ENCODE measurements at places on chromosomes 3 and 15.
A peak's percentile ranks its signal among the peaks of the same experiment; 100 is the strongest.

DNA sequence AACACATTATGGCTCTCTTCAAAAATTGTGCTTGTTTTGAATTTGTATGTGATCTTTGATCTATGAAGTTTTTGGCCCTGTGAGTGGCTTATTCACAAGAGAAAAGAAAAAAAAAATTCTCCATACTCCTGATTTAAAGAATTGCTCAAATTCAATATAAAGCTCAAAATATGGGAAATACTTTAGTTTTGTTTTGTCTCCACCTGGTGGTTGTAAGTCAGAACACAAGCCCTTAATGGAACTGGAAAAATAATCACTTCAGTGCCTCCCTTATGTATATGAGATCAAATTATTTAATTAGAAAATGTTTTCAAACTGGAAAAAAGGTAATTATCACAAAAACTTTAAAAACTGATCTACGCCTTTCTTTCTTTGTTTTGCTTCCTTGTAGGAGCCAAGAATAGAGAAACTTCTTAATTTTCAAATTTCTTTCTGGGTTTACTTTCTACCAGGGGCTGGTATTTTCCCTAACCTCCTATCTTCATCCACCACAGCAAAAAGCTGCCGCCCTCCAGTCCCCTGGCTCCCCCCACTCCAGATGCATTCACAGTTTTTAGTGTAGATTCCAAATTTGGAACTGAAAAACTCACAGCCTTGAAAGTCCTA is 50.6 kb downstream of the SERP1 start:
- DNase-seq = no peak

DNA sequence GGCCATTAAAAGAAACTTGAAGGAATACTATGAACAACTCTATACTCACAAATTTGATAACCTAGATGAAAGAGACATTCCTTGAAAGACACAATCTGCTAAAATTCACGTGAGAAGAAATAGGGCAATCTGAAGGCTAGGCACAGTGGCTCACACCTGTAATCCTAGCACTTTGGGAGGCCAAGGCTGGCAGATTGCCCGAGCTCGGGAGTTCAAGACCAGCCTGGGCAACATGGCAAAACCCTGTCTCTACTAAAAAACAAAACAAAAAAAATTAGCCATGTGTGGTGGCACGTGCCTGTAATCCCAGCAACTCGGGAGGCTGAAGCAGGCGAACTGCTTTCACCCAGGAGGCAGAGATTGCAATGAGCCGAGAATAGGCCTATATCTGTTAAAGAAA is 104.8 kb downstream of the HES1 start:
- DNase-seq = no peak

DNA sequence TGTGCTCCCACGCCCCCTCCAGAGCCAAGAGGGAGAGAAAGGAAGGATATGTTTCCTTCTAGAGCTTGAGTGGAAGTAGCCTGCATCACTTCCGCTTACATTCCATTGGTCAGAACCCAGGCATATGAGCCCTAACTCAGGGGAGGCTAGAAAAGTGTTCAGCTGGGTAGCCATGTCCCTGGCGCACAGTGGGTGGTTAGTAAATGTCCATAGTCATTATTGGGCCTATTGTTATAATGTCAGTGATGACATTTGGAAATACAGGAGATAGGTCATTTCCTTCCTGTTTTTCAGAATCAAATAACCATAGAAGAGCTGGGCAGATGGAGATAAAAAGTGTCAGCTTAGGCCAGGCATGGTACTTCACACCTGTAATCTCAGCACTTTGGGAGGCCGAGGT is 27.3 kb downstream of the CD276 start:
- DNase-seq = no peak

- DNase-seq = no peak
These were observed 21.3 kb downstream of the RTF1 start for GRCh38 chr15:41438206-41438605.

DNA sequence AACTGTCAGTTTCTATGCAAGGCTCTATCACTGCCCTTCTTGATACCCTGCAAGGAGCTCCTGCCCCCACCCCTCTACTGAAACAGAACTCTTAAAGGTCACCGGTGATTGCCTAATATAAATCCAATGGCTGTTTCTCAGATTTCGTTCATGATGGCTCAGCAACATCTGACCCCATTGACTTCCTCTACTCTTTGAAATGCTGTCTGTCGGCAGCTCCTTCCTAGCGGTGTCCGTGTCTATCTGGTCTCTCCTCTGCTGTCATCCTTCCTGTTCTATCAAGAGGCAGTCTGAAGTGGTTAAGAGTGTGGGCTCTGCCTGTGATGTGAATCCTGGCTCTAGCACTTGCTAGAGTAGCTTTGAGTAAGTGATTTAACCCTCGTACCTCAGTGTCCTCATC is 5.5 kb downstream of the TMEM266 start:
- no peak for DNase-seq

GRCh38 chr3:105869861-105870755 is 1.3 kb upstream of the CBLB start:
- DNase-seq = no peak

DNA sequence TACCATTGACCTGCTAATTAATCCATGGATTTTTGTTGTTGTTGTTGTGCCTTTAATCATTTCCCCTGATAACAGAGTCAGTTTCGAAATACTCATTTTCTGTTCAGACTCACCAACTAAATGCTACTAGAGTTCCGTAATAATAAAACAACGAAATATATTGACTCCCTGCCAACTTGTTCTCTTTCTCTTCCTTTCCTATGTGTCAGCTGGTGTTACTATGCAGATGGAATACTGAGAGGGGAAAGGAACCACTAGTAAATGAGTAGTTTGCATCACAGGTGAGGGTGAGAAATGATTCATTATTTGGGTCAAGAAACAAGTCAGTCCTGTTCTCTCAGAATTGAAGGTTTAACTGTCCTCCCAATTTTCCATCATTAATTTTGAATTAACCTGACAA is 1027.3 kb downstream of the TUSC7 start:
- no peak for DNase-seq

GRCh38 chr3:186004209-186004608 is 66.4 kb upstream of the TRA2B start:
- no peak for DNase-seq

- DNase-seq = no peak
These were observed 1.8 kb downstream of the PIK3CA start for GRCh38 chr3:179149951-179150350.

DNA sequence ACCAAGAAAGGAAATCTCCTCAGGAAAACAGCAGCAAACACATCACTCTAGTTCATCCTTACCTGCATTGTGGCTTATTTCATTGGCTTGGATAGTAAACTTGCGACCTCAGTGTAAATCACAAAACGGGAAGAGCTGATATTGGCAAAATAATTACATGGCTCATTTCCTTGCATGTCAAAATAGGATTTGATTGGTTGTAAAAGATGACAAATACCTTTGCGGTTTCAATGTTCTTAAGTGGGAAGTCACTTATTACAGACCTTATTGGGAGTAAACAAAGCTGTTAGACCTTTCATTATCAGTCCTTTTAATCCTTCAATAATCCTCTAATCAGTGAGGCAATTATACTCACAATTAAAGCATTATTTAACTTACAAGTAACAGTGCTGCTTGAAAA is 590.6 kb downstream of the MAGI1 start:
- no peak for DNase-seq

DNA sequence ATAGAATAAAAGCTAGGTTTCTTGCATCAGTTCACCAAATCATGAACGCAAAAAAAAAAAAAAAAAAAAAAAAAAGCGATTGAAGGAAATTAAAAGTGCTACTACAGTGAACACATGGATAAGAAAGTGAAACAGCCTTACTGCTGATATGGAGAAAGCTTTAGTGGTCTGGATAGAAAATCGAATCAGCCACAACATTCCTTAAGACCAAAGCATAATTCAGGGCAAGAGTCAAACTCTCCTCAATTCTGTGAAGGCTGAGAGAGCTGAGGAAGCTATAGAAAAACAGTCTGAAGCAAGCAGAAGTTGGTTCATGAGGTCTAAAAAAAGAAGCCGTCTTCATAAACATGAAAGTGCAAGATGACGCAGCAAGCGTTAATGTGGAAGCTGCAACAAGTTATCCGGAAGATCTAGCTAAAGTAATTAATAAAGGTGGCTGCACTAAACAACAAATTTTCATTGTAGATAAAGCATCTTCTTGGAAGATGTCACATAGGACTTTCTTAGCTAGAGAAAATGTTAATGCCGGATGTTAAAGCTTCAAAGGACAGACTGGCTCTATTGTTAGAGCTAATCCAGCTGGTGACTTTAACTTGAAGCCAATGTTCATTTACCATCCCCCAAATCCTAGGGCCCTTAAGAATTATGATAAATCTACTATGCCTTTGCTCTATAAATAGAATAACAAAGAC is 19.2 kb downstream of the P3H2 start:
- DNase-seq = no peak

DNA sequence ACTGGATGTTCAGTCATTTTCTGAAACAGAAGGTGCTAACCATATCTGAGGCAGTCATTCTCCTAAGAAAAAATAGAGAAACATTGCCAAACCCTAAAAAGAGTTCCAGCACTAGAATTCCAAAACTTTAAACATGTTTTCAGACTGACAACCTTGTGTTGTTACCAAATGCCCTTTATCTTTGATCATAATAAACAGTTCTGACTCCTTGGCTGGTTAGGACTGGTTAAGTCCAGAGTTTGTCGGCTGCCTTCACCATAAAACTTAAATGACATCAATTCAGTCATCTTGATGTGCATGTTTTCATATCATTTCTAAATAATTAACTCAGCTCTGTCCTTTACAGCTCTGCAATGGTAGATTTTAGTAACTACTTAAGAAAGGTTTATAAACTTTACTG is 68.0 kb downstream of the COL8A1 start:
- no peak for DNase-seq

DNA sequence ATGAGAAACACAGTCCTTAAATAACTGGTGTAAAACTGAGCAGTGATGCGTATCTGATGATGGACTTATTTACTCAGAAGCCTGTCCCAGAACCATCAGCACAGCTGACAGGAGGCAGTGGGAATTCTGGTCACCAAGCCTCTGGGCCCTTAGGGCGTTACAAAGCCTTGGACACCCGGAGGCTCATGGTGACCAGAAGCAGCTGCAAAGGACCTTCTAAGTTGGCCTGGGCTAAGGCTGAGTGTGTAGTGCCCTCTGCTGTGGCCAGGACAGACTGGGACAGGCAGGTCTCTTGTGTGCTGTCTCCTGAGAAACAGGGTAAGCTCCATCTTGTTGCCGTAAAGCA is 168.9 kb downstream of the ATP10A start:
- DNase-seq = no peak

DNA sequence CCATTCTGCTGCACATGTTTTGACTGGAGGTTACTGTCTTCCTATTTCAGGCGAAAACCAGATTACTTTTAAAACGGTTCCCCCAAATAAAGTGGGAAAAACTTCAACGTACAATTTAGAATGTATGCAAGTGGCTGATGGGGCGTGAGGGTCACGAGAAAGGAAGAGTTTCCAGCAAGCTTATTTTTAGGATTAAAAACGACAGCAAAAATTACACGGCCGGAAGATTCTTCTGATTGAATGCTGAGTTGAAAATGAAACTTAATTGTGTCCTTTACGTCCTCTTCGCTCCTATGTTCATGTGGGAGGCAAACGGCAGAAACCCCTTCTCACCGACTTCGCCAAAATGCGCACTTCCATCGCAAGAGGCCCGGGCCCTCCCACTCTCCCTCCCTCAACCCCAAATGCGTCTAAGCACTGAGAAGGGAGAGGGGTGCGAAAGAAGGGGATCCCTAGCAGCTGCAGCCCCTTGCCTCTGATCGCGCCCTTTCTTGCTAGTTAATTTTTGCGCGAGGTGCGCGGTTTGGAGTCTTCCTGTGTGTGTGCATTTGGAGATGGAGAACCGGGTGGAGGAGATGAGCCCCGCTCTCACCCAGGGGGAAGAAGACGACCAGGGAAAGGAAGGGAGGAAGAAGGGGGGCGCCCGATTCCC is 656 bp downstream of the CD47 start:
- DNase-seq = peak; percentile 43

- no peak for DNase-seq
These were observed 4.8 kb downstream of the SACM1L start for GRCh38 chr3:45693941-45694521.

- no peak for DNase-seq
These were observed 212.9 kb downstream of the CD47 start for GRCh38 chr3:107877936-107878335.

DNA sequence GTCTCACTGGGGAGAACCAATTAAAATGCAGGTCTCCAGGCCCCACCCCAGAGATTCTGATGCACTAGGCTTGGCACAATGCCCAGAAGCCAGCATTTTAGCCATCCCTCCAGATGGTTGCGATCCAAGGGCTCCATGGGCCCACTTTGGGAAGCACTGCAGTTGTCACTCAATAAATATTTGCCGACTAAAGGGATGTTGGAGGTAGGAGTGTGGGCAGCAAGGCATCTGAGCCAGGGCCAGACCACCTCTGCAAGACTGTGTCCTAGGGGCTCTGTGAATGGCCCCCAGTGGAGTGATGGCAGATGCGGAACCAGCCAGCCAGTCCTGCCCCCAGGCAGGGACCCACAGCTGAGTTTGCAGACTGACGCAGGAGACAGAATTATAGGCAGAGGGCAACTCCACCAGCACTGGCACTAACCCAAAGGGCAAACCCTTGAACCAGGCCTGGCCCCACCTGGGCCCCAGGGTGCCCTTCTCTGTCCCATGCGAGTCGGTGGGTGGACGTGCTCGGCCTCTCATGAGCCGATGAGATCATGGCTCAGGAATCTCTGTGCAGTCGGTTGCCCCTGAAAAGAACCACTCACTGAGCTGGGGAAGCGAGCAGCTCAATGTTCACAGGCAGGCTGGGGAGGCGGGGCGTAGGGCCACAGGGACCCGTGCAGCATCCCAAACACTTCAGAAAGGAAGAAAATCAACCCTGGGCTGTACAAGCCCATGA is 49.7 kb downstream of the SEMA5B start:
- no peak for DNase-seq

- no peak for DNase-seq
These were observed 37.0 kb downstream of the CCNL1 start for GRCh38 chr3:157122832-157123427.

DNA sequence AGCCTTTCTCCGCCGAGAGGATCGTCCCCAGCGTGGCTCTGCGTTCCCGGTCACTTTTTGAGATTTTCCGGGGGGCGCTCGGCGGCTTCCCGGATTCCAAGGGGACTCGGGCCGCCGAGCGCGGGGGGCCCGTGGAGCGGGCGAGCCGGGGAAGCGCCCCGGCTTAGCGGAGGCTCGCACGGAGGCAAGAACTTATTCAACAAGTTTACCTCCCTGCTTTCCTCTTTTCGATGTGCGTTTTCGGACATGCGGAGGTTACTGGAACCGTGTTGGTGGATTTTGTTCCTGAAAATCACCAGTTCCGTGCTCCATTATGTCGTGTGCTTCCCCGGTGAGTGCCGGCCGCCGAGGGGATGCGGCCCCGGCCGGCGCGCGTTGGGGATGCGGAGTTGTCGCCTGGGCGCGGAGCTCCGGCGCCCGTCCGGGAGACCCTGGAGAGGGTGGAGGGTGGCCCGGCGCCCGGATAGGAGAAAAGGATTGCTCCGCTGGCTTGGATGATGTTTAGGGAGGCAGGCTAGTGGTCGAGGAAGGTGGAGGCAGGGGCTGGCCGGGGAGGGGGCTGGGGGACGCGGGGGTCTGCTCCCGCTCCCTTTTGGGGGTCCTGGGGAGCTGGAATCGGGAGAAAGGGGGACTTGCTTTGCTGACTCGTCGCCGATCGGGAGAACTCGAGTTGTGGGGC is 810 bp downstream of the PTPRG start:
- DNase-seq = no peak

GRCh38 chr3:31268868-31269267 is 263.9 kb upstream of the STT3B start:
- no peak for DNase-seq
